ENCODE measurements at places on chromosomes 5 and 9.
A peak's percentile ranks its signal among the peaks of the same experiment; 100 is the strongest.

- DNase-seq, result no peak
Measured at GRCh38 chr5:172642486-172642885, 1.4 kb downstream of the NEURL1B start.

DNA sequence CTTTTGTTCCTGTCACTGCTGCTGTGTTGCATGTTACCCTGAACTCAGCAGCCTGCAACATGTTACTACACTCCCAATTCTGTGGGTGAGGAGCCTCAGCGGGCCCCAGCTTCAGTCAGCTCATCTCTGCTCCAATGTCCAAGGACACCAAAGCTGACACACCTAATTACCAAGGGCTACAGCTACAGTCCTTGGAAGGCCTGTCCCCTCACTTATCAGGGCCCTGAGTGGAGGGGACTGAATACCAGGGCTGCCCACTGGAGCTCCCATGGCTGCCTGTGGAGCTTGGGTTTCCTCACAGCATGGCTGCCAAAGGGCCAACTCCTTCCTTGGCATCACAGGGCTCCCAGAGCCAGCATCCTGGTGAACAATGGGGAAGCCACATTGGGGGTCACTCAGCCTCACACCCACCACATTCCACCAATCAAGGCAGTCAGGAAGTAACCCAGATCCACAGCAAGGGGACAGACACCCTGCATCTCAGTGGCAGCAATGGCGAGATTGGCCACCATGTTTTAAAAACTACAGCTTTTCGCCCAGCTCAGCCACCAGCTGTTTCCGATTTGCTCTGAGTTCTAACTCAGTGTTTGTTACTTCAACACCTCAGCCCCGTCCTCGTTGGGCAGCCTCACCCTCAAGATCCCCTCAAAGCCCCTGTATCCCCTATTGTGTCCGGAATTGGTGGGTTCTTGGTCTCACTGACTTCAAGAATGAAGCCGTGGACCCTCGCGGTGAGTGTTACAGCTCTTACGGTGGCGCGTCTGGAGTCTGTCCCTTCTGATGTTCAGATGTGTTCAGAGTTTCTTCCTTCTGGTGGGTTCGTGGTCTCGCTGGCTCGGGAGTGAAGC lies 18.9 kb downstream of the SEMA4D start:
- no peak for DNase-seq

DNA sequence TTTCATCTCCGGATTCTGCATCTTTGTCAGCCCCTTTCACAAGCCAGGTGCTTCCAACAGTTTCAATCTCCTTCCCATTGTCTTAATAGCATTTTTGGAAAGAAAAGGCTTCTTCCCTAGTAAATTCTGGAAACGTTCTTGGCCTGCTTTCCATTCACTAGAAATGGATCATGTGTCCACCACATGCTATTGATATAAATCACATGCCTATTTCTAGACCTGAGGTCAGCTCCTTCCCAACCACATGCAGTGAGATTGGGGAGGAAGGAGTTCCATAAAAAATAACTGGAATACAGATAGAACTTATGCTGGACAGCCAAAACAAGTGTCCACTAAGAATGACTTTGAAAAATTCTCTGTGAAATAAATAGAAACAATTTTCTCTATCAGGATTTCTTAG lies 181.6 kb upstream of the TMEM161B start:
- DNase-seq, result no peak

- DNase-seq, result no peak
Measured at GRCh38 chr9:103078581-103078980, 83.4 kb downstream of the CYLC2 start.

- peak; percentile 97 for DNase-seq
Measured at GRCh38 chr9:113572076-113572861, 108.7 kb downstream of the RGS3 start.

- peak; percentile 33 for DNase-seq
Measured at GRCh38 chr5:56561-57290, 35.2 kb upstream of the PLEKHG4B start.

- DNase-seq, result no peak
Measured at GRCh38 chr5:1445689-1446601, 705 bp upstream of the SLC6A3 start.

GRCh38 chr5:159764283-159765134 lies 151.8 kb upstream of the ADRA1B start:
- DNase-seq, result peak; percentile 46

GRCh38 chr9:104091708-104092107 lies 2.4 kb upstream of the SMC2 start:
- peak; percentile 30 for DNase-seq

GRCh38 chr5:134125039-134126015 lies 10.8 kb downstream of the TCF7 start:
- no peak for DNase-seq

- no peak for DNase-seq
Measured at GRCh38 chr5:123549256-123549904, 37.4 kb downstream of the CSNK1G3 start.

DNA sequence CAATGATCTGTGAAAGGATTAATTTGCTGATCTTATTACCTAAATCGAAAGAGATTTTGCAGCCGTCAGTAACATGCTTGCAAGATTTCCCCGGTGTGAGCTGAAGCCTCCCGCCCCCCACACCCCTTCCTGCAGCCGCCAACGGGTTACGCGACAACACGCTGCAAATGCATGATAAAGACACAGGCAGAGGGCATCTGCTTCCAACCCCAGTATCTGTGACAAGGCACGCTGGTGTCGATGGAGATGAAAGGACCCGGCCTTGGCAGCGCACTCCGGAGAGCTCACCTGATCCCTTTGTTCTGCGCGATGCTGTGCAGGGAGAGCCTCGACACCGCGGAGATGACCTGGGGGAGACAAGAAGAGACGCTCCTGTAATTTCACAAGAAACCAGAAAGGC lies 122.9 kb upstream of the SARDH start:
- peak; percentile 83 for DNase-seq

- no peak for DNase-seq
Measured at GRCh38 chr5:150608991-150609390, 31.5 kb upstream of the SYNPO start.

- no peak for DNase-seq
Measured at GRCh38 chr9:130530938-130531337, 48.4 kb upstream of the FUBP3 start.

DNA sequence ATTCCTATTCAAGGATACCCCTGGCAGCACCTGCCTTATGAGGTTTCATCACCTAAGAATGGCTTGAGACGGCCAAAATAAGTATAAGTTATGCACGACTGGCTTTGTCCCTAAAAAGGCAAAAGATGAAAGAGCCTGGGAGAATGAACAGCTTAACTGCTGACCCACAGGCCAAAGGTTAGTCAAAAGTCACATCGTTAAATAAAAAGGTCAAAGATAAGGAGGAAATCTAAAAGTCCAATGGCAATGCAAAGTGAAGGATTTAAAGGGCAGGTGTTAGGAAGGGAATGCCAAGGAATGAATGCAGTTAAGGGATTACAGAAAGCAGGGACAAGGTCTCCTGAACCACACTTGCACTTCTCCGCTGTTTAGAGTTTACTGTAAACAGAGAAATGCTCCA lies 5.6 kb downstream of the TAL2 start:
- DNase-seq, result no peak

GRCh38 chr5:60339691-60340201 lies 360.2 kb downstream of the DEPDC1B start:
- no peak for DNase-seq

GRCh38 chr5:62011089-62011664 lies 294.8 kb upstream of the KIF2A start:
- DNase-seq, result no peak

GRCh38 chr5:121963392-121963791 lies 1.6 kb downstream of the SRFBP1 start:
- peak; percentile 21 for DNase-seq

GRCh38 chr5:154172785-154173184 lies 17.7 kb upstream of the GALNT10 start:
- no peak for DNase-seq

DNA sequence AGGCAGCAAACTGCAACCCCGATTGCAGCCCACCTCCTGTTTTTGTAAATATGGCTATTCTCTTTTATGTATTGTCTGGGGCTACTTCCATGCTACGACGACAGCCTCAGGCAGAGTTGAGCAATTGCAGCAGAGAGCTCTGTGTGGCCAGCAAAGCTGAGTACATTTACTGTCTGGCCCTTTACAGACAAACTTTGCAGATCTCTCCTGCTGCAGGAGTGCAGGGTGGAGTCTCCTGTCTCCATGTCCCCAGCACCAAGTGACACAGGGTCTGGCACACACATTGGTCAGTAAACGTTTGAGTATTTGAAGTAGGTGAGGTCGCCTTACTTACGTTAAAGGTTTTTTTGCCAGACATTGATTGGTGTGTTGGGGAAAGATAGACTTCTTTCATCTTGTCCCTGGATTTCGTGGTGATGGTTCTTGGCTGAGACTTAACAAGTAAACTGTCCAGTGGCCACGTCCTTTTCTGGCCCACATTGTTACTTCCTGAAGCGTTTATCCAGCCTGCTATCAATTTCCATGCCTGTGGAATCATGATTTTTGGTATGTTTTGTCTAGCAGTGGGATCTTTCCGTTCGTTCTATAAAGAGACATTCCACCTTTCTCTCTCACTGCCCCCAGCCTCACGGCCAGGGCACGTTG lies 27.2 kb downstream of the PRRC2B start:
- no peak for DNase-seq

- no peak for DNase-seq
Measured at GRCh38 chr5:2480871-2481270, 270.6 kb downstream of the IRX2 start.

- no peak for DNase-seq
Measured at GRCh38 chr5:143432658-143433239, 29.3 kb upstream of the NR3C1 start.

GRCh38 chr9:104743376-104743985 lies 4.0 kb upstream of the NIPSNAP3A start:
- DNase-seq, result peak; percentile 84

All from hematopoietic multipotent progenitor cell treated with erythropoietin and hydrocortisone succinate and interleukin-3 and kit ligand, for 8 days (in vitro differentiated cells).